ENCODE measurements at places on chromosomes 12 and 14.

- peak; percentile 24 for DNase-seq
These were observed at the start of gene PAPLN for GRCh38 chr14:73237219-73237785. TSS of gene PAPLN (plus strand) at chr14:73237506. CDS start at chr14:73239779, 2,273 bp downstream.

DNA sequence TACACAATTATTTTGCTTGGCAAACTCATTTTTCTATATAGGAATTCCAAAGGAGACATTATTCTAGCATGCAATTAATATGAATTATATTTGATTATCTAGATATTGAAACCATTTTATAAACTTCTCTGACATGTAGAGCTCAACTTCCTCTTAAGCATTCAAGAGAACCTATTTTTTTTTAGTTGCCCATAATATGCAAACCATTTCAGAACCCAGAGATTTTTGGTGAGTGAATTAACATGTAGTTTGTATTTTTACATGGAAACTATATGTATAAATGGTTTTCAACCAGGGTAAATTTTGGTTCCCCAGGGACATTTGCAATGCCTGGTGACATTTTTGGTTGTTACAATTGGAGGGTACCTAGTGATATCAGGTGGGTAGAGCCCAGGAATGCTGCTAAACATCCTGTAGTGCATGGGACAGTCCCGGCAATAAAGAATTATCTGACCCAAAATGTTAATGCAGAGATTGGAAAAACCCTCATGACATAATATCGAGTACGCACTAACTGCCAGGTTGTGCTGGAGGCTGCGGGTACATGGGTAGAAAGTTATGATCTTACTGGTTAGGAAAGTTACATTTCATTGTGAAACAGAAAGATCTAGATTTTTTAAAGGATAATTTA lies 338.9 kb upstream of the GARIN2 start:
- DNase-seq, result no peak

DNA sequence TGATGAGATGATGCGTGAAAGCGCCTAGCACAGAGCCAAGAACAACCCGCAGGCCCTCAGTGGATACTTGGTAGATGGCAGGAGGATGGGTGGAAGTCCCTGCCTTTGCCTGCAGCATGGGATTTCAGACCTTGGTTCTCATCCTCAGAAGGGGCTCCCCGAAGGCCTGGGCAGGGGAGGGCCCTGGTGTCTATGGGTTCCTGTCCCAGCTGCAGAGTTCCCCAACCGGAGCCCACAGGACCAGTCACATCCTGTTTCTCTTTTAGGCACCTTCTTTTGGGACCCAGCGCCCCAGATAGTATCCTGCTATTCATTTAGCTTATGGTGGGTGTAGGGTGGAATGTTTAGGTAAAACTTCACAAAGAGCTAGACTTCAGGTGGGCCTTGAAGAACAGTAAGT lies 55.5 kb downstream of the CALM1 start:
- DNase-seq, result no peak

- no peak for DNase-seq
These were observed 442.8 kb downstream of the ZFP36L1 start for GRCh38 chr14:68349900-68350629.

GRCh38 chr14:42378274-42378673 lies 771.6 kb downstream of the LRFN5 start:
- no peak for DNase-seq

DNA sequence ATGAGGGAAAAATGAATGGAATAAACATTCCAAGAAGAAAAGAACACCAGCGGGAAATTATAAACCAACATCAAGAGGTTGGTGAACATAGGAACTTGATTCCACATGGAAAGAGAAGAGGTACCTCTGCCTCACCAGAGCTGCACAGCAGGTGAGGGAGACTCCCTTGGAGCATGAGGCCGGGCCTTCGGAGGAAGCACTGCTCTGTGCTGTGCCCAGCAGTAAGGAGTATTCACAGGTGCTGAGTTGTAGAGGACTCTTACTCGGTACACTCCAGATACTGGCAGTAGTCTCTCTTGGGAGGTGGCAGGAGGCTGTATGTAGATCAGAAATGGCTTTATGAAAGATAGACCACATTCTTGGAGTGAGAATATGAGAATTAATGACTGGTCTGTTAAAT lies 76.0 kb downstream of the NPAS3 start:
- DNase-seq, result no peak

GRCh38 chr12:29333178-29333577 lies 47.8 kb downstream of the ERGIC2 start:
- no peak for DNase-seq

DNA sequence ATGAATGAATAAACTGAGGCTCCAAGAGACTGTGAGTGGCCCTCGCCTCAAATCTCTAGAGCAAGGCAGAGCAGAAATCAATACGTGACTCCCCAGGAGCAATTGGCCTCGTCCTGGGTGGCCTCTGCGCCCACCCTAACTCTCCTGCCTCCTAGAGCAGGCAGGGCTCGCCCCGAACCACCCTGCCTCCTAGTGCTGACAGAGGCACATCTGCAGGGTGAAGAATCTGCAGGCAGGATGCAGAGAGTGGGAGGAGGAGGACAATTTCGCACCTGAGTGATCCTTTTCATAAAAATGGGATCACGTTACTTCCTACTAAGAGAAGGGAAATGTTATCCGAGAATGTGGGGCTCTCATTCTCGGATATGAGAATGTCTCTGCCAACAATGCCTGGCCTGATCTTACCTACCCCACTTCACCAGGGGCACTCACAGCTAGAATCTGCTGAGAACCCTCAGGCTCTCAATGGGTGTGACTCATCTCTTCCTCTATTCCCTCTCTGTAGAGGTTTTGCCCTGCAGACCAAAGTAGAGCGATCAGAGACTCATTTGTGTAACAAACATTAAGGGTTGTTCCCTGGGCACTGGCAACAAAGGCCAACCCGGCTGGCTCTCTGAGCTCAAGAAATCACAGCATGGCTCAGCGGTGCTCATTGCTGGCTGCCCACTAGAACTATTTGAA lies 61.7 kb upstream of the BCL2L14 start:
- peak; percentile 45 for DNase-seq

GRCh38 chr12:87836190-87836589 lies 193.0 kb downstream of the C12orf50 start:
- no peak for DNase-seq

DNA sequence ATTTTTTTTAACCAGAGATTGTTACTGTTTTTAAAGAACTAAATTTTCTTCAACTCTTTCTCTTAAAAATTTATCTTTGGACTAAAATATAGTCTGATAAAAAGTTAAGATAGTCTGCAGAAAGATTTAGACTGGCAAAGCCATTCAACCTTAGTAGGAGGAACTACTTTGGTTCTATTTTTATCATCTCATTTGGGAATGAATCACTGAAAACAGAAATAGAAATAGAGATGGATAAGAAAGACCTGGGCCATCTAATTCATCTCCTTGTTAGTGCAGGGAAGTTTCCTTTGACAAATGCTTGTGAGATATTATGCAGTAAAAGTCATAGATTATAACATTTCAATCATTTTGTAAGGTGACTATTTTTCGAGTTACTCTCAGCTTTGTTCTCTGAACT lies 263.2 kb upstream of the NPAS3 start:
- no peak for DNase-seq

DNA sequence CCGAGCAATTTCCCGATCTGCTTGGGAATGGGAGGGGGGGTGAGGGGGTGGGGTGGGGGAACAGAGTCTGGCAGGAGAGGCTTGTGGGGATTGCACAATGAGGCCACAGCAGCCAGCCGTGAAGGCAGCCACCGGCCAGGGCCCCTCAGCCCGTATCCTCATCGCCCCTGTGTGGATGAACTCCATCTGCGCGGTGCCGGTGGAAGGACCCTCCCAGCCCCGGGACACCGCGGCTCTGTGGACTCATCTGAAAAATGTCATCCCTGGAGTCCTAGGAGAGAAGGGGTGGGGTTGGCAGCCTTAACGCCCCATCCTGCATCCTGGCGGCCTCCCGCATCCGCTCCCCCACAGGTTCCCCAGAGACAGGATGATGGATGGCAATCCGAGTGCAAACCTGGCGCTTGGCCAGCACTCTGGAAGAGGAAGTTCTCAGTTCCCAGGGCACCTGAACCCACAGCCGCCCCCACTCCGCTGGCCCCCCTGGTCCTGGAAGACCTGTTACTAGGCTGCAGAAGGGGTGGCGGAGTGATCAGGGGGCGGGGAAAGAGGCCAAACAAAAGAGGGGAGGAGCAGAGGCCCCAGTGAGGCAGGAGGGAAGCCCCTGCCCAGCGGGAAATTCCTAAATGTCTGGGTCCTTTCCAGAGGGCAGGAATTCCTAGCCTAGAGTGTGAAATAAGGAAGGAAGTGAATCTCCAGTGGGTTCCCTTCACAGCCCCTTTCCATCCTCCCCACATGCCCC lies 1.2 kb upstream of the TNFAIP2 start:
- DNase-seq, result peak; percentile 92

DNA sequence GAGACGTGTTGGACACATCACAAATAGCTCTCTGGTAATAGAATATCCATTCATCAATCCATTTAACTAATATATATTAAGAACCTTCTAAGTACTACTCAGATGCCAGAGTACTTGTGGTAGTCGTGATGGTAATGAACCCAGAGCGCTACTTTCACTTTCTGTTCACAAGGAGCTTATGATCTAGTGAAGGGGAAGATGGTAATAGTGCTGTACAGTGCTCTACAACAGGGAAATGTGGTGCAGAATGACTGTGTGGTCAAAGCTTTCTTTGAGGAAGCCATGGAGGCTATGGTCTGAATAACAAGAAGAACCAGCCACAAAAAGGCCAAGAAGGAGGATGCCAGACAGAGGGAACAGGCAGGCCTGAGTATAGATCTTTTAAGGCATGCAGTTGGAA lies 212.0 kb downstream of the PTPRO start:
- no peak for DNase-seq

DNA sequence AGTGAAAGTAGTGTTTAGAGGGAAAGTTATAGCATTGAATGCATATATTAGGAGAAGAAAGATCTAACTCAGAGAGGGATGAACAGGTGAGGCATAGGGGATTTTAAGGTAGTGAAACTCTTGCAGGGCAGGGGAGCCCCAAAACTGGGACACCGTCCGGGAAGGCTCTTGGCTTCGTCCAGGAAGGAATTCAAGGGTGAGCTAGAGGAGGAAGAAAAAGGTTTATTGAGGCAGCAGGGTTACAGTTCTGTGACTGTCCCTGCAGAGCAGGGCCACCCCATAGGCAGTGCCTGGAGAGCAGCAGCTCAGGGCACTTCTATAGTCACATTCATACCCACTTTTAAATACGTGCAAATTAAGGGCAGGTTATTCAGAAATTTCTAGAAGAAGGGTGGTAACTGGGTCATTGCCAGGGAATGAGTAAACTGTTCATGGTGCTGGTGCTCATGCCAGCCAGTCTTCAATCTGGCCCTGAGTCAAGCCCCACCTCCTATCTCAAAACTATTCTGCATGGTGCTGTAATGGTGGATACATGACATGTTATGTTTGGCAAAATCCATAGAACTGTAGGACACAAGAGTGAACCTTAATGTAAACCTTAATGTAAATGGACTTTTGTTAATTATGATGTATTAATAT lies 1.2 kb upstream of the OAS1 start:
- peak; percentile 31 for DNase-seq

GRCh38 chr12:79071498-79071897 lies 206.9 kb downstream of the SYT1 start:
- DNase-seq, result no peak

- DNase-seq, result no peak
These were observed 90.0 kb downstream of the ANO6 start for GRCh38 chr12:45305907-45306306.

DNA sequence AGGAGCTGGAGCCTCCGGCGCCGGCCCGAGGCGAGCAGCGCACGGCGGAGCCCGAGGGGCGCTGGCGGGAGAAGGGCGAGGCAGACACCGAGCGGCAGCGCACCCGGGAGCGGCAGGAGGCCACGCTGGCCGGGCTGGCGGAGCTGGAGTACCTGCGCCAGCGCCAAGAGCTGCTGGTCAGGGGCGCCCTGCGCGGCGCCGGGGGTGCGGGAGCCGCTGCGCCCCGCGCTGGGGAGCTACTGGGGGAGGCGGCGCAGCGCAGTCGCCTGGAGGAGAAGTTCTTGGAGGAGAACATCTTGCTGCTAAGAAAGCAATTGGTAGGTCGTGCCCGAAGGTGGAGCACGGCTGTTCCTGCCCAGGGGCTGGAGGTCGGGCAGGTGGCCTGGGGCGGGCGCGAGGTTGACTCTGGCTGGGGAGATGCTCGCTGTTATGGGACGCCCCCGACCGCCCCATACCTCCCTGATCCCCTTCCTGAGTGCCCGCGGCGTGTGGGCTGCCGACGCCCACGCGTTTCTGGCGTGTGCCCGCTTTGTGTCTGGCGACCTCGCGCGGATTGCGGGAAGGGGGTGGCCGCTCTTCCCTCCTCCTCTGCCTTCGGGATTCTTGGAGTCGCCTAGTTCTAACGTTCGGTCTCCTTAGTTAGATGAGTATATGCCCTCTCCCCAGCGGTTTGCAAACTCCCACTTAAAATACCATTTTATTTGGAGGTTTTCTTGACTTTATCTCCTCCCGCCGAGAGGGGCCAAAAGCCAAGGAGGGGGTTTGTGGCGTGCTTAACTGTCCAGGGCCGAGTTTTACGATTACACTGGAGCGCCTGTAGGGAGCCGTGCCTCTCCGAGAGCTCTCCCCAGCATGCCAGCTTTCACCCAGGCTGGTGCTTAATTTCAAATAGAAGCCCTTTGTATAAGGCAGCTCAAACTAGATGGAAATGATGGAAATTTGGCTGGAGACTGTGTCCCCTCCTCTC lies 752 bp downstream of the DACT1 start:
- peak; percentile 2 for DNase-seq

- no peak for DNase-seq
These were observed 8.3 kb downstream of the CEP128 start for GRCh38 chr14:80933282-80933681.

DNA sequence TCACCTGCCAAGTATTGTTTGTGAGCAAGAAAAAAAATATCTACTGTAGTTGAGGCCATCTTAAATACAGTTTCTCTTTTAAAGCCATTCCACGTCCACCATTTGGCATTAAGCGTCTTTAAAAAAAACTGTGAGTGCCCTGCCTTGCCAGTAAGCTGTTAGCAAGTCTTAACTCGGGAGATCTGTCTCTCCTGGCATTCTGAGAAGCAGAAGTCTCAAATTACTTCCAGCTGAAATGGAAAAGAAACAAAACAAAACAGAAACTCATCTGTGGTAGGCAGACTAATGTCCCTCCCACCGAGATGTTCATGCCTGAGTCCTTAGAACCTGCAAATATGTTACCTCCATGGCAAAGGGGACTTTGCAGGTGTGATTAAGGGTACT lies 126.2 kb downstream of the CRADD start:
- DNase-seq, result no peak

DNA sequence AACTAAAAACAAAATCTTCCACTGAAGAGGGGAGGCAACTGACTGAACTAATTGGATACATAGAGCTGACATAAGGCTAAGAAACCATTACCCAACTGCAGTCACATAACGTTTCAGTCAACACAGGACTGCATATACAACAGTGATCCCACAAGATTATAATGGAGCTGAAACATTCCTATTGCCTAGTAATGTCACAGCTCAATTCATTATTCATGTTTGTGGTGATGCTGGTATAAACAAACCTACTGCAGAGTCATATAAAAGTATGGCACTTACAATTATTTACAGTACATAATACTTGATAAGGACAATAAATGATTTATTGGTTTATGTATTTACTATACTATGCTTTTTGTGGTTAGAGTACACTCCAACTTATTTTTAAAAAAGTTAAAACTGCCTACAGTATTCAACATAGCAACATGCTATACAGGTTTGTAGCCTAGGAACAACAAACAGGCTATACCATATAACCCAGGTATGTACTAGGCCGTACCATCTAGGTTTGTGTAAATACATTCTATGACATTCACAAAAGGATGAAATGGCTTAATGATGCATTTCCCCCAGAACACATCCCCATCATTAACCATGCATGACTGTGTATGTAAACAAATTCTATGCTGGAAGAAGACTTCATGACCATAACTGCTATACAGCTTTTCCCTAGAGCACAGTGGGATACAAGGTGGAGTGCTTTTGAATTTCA lies 4.3 kb downstream of the NAP1L1 start:
- DNase-seq, result no peak

- no peak for DNase-seq
These were observed 24.4 kb downstream of the NKX2-1 start for GRCh38 chr14:36495666-36496065.

All from Calu3 (cell line).